ENCODE measurements at places on chromosomes 7 and 10. TPM values are rescaled to one million over a fixed set of nuclear protein-coding genes. Genes with fewer than 3 reads are reported as not detected.
A peak's percentile ranks its signal among the peaks of the same experiment; 100 is the strongest.

The ABCB1 gene
- 22.9 TPM for total RNA-seq

GRCh38 chr10:62640411-62640810, 164.1 kb upstream of the ADO start:
- H3K36me3 ChIP-seq: no peaks in the 10 kb centered on the region
- no peak for DNase-seq
- no peaks in the 10 kb centered on the region for H3K27me3 ChIP-seq
- peaks cover 10% of the 10 kb centered on the region for H3K4me1 ChIP-seq
- H3K4me3 ChIP-seq: no peak overlapping the region
- H3K27ac ChIP-seq: no peak overlapping the region

DNA sequence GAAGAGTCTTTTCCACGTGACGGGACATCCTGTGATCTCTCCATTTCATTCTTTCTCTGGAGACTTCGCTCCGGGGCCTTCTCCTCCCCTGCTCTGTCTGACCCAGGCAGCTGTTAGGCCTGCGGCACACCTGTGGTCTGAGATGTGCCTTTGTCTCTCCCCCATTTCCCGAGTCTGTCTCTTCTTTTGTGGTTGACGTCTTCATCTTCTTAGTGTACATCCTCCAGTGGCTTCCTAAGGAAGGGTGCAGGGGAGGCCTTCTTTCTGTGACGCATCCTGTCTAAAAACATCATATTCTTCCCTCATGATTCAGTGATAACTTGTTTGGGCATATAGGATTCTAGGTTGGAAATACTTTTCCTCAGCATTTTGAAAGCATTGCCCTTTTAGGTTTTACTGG, 17.2 kb upstream of the ATP6V0E2 start:
- DNase-seq: no peak
- no peak overlapping the region for H3K27ac ChIP-seq
- H3K4me3 ChIP-seq: no peak overlapping the region
- H3K27me3 ChIP-seq: no peaks in the 10 kb centered on the region
- no peaks in the 10 kb centered on the region for H3K4me1 ChIP-seq

- no peaks in the 10 kb centered on the region for H3K36me3 ChIP-seq
- no peak overlapping the region for H3K4me3 ChIP-seq
- DNase-seq: no peak
- H3K4me1 ChIP-seq: no peaks in the 10 kb centered on the region
These were observed 675.6 kb upstream of the POT1 start for GRCh38 chr7:125605241-125605640.

DNA sequence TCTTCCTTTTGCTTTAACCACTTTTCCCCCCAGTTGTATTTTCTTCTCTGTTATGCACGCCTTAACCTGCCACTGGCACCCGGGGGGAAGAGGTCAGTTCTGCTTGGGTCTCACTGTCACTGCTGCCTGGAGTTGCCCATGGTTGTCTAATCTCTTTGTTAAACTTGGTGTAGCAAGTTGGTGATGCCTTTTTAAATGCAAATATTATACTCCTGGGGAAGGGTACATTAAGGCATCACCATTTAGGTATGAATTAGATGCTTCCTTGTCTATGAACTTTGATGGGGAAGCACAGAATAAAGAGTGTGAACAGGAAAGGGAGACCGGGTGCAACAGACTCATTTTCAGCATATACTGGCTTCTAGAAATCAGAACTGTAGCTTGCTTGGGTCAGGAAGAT, 9.1 kb upstream of the SORCS3 start:
- no peaks in the 10 kb centered on the region for H3K27me3 ChIP-seq
- no peak overlapping the region for H3K4me3 ChIP-seq
- no peak for DNase-seq
- H3K4me1 ChIP-seq: no peaks in the 10 kb centered on the region
- H3K36me3 ChIP-seq: no peaks in the 10 kb centered on the region

DNA sequence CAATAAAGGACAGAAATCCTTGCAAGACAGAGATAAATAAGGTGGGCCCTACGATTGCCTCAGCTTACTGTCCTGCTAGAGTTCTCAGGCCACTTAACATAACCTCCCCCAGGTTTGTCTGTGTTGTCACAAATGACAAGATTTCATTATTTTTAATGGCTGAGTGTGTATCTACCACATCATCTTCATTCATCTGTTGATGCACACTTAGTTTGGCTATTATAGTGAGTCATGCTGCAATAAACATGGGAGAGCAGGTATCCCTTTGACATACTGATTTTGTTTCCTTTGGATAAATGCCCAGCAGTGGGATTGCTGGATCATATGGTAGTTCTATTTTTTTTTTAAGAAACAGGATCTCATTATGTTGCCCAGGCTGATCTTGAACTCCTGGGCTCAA, 60.6 kb downstream of the PRTFDC1 start:
- H3K36me3 ChIP-seq: no peaks in the 10 kb centered on the region
- no peak overlapping the region for H3K27ac ChIP-seq
- H3K4me1 ChIP-seq: no peaks in the 10 kb centered on the region
- H3K27me3 ChIP-seq: no peaks in the 10 kb centered on the region
- no peak for DNase-seq
- H3K4me3 ChIP-seq: no peak overlapping the region

DNA sequence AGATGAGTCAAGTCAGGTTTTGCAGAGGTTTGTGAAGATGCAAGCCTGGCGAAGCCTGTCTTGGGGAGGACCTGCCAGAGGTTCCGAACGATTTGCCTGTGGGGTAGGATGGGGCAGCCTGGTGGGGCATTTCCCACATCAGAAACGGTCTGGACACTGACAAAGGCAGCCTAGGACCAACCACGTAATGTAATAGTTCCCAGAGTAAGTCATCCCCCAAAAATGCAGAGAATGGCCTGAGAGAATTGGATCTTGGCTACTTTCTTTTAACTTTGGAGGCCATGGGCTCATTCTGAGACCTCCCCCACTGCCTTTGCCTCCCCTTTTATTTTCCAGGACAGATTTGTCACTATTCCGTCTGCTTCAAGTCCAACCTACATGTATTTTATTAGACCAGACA, 168.9 kb upstream of the SH2B2 start:
- peak overlapping the region; percentile 88 for H3K27ac ChIP-seq
- no peaks in the 10 kb centered on the region for H3K27me3 ChIP-seq
- no peak overlapping the region for H3K4me3 ChIP-seq
- peaks cover 41% of the 10 kb centered on the region for H3K36me3 ChIP-seq
- DNase-seq: no peak

The HOXA3 gene
- total RNA-seq: 7.0 TPM

- no peak overlapping the region for H3K4me3 ChIP-seq
- peaks cover 9% of the 10 kb centered on the region for H3K36me3 ChIP-seq
- DNase-seq: no peak
These were observed 18.1 kb downstream of the CFAP58 start for GRCh38 chr10:104371753-104372152.

GRCh38 chr10:77001206-77001605, 636.4 kb downstream of the KCNMA1 start:
- H3K27ac ChIP-seq: no peak overlapping the region
- no peaks in the 10 kb centered on the region for H3K27me3 ChIP-seq
- H3K36me3 ChIP-seq: no peaks in the 10 kb centered on the region
- no peak overlapping the region for H3K4me3 ChIP-seq
- no peak for DNase-seq
- H3K4me1 ChIP-seq: no peaks in the 10 kb centered on the region

The EN2 gene
- total RNA-seq: not detected

The C10orf62 gene
- 1.2 TPM for total RNA-seq

DNA sequence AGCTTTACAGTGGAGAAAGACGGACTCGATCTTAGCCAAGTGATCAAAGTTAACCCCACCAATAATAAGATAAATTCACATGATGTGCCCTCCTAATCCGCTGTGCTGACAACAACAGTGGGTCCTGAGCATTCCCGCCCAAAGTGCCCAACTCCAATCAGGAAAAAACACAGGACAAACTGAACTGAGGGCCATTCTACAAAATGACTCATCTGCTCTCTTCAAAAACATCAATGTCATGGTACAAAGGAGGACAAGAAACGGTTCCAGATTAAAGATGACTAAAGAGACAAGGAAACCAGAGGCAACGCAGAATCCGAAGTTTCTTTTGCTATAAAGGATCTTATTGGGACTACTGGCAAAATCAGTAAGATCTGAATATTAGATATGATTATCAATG, 79.4 kb downstream of the CTBP2 start:
- DNase-seq: no peak
- H3K36me3 ChIP-seq: peaks cover 6% of the 10 kb centered on the region
- H3K4me1 ChIP-seq: no peaks in the 10 kb centered on the region
- no peak overlapping the region for H3K4me3 ChIP-seq
- no peak overlapping the region for H3K27ac ChIP-seq
